ENCODE measurements at places on chromosomes 6 and 20.

DNA sequence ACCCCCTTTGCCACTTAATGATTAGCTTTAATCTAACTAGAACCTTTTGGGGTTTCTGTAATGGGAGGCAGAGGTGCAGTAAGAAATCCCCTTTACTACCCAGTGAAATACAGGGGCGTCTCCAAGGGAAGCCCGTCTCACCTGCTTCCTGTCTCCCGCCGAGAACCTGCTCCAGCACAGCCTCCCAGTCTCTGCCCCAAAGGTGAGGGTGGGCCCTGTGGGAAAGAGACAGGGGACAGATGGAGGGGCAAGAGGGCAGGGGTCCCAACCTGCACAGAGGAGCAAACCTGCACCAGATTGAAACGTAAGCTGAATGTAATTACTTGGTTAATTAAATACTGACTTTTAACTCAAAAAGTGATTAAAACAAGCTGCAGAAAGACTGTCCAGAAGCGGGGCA lies 474.2 kb upstream of the SULF2 start:
- DNase-seq = no peak

GRCh38 chr6:12992770-12993169 lies 276.2 kb downstream of the PHACTR1 start:
- no peak for DNase-seq

GRCh38 chr6:39196673-39197091 lies 32.6 kb downstream of the KCNK5 start:
- DNase-seq = no peak

DNA sequence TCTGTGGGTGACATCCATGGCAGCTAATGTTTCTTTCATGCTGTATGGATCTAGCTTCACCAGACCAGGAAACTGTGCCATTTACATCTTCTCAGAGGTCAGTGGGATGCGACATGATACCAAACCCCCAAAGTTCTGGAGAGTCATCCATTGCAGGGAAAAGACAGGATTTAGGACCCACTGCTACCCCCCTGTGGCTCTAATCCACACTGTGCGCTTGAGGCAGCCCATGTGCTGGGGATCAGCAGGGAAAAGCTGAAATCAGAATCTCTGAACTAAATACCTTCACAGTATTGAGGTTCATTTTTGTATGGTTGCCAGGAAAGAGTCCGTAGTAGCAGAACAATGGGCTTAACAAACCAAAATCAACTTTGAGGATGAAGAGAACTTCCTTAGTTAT lies 164.4 kb downstream of the TMEM242 start:
- no peak for DNase-seq

GRCh38 chr6:139627091-139627490 lies 252.6 kb upstream of the CITED2 start:
- no peak for DNase-seq

DNA sequence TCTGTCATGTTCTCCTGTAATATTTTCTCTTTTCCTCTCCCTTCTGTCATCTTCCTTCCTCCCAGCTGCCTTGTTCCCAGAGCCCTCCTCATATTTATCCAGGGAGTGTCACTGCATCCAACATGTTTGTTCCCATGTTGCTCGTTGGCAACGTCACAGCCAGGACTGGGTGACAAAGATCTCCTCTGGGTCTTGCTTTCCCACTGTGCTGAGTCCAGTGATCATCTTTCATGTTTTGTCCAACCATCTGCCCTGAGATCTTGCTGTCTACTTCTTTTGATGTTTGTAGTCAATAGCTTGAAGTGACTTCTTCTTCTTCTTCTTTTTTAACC lies 26.6 kb downstream of the FARS2 start:
- DNase-seq = no peak

GRCh38 chr6:133548423-133549159 lies 307.4 kb downstream of the EYA4 start:
- no peak for DNase-seq

DNA sequence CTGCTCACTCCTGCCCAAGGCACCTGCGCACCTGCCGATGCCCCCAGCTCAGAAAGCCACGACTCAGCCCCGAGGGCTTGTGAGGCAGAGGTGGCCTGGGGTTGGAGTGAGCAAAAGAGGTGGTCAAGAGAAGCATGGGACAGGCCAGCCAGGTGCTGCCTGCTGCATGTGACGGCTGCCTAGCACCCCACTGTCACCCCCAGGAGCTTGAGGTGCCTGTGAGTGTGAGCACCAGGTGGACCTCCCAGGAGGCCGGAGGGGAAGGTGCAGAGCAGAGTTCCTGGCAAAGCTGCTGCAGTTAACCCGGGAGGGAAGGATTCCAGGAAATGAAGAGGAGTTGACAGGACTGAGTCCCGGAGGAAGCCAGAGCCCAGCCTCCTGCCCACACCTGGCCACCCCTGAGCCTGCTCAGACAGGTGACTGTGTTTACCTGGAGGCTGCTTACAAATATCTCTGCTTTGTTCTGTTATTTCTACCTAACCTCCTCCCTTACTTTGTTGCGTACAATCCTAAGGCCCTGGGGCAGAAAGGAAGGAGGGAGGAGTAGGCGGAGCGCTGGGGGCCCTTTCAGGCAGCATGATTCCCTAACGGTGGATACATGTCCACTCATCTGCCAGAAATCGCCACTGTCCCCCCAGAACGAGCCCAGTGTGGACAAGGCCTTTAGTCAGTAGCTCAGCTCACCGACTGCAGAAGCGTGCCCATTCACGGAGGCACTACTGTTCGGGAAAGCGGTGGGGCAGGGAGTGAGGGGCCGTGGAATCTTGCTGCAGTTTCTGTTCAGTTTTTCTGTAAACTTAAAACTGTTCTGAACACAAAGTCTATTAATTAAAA lies 87.5 kb upstream of the MPC1 start:
- DNase-seq = no peak

DNA sequence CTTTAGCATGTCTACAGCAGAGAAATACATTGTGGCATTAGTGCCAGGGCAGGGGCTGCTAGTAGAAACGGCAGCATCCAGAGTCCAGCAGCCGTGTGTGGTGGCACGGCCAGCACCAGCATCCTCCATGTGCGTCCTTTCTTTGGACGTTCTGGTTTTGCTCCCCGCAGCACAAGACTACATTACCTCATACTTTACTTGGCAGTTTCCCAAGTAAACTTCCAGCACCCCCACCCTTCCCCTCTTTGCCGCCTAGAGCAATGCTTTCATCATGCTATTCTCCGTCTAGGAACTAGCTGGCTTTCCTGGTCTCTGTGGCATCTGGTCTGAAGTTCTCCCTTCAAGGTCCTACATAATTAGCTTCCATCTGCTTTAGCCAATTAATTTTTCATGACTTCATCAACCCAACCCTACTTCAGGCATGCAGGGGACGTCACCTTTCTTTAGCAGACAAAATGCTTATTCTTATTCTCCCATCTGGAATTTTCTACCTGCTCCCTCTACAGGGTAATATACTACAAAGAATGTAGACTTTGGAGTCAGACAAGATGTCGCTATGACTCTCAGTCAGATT lies 67.6 kb downstream of the BLOC1S5 start:
- no peak for DNase-seq

DNA sequence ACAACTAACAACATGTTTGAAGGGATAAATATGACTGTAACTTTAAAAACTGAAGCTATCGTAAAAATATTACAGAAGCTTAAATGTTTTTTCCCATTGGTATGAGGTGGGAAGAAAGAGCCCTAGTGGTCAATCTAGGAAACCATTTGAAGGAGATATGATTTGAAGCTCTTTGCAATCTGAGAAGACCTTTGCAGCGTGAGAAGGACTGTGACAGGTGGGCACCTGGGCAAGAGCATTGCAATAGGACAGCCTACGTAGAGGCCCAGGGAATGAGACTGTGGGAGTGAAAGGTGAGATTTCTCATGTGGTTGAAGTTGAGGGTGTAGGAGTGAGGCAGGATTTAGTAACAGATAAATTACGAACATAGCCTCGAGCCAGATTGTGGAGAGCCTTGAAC lies 108.0 kb upstream of the PDE7B start:
- no peak for DNase-seq

GRCh38 chr20:47352332-47353238 lies 3.9 kb downstream of the ZMYND8 start:
- DNase-seq = no peak

GRCh38 chr20:57439432-57439831 lies 48.2 kb downstream of the RBM38 start:
- DNase-seq = no peak

- no peak for DNase-seq
Measured at GRCh38 chr6:118892355-118892991, 1.5 kb upstream of the ASF1A start.

GRCh38 chr20:50056951-50057713 lies 55.8 kb downstream of the UBE2V1 start:
- DNase-seq = no peak

GRCh38 chr6:31579546-31580437 lies 2.4 kb downstream of the LTB start:
- no peak for DNase-seq

DNA sequence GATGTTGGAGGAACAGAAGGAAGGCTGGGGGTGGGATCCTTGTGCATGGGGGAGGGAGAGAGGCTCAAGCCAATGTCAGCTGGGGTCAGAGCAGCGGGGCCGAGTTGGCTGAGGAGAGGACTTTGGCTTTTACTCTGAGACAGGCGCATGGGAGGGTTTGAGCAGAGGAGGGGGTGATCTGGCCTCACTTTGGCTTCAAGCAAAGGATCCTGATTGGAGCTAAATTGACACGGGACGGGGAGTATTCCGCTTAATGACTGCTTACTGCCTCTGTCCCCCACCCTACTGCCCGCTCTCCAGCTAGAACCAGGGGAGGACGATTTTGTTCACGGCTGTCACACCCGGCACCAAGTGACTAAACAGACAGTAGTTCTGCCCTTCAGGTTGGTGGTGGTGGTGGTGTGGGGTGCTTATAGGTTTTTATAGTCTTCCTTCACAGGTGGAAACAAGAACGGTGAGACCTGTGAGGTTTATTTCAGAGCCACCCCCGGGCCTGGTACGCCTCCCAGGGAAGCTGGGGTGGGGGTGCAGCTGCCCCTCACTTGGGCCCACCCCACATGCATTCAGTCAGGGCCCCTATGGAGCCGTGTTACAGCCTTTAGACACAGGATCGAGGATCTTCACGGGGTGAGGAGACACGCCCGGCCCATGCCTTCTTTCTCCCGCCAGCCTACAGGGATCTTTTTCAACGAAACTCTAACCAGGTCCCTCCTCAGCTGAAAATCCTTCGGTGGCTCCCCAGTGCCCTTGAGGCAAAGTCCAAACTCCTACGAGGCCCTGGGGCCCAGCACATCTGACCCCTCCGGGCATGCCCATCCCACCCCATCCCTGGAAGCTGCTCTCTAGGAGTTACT lies 1.3 kb upstream of the SNAI1 start:
- no peak for DNase-seq

DNA sequence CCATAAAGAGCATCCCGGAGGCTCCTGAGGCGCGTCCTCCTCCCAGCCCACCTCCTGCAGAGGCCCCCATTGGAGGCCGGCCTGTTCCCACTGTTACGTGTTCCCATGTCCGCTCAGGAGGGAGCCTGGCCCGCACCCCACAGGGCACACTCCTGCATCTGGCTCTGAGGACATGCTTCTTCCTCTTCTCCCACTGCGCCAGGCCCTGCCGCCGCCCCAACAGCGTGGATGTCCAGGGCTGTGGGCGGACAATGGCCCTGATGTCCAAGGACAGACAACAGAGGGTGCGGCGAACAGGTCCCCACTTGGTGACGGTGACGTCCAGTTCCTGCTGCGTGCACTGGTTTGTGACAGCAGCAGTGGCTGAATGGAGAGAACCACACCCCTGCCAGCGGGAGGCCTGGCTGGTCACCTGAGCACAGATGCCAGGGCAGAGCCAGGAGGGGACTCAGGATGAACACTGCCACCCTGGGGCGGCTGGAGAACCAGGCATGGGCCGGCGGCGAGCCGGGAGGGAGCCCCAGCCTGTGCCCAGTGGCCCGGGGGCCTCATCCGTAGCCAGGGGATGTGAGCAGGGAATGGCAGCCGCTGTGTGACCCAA lies 26.6 kb downstream of the FRMD1 start:
- no peak for DNase-seq

GRCh38 chr6:29884261-29884660 lies 56.6 kb downstream of the HLA-G start:
- DNase-seq = no peak

DNA sequence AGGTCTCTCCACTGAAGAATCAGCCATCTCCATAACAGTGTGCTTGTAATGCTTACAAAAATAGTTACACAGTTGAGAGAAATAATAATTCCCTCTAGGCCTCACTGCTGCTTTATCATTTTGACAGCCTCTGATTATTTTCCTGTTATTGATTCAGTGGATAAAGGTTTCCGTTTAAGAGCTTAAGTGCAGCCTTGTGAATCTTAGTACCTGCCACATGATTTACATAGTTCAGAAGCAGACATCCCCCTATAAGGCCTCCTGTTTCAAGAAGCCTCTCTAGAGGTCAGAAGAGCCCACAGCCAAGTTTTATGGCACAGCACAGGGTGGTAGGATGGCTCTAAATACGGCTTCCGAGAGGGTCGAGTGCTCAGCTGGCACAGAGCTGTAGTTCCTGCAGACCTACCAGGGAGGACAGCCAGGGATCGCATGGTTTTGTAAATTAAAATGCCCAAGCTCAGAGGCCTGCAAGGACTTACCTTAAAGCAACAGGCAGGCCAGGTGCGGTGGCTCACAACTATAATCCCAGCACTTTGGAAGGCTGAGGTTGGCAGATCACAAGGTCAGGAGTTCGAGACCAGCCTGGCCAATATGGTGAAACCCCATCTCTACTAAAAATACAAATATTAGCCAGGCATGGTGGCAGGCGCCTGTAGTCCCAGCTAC lies 17.6 kb upstream of the PYGB start:
- no peak for DNase-seq

All from stimulated activated CD8-positive, alpha-beta memory T cell treated with anti-CD3 and anti-CD28 coated beads, Interleukin-15, amount 100 ng/mL, for 4 hours (primary cell).